SK-N-MC (cell line): ENCODE measurements at places on chromosomes 3 and 15.

GRCh38 chr3:17938313-17938712 is 195.9 kb upstream of the TBC1D5 start:
- no peak for DNase-seq

GRCh38 chr3:143763564-143764162 is 84.6 kb downstream of the SLC9A9 start:
- DNase-seq, result no peak

DNA sequence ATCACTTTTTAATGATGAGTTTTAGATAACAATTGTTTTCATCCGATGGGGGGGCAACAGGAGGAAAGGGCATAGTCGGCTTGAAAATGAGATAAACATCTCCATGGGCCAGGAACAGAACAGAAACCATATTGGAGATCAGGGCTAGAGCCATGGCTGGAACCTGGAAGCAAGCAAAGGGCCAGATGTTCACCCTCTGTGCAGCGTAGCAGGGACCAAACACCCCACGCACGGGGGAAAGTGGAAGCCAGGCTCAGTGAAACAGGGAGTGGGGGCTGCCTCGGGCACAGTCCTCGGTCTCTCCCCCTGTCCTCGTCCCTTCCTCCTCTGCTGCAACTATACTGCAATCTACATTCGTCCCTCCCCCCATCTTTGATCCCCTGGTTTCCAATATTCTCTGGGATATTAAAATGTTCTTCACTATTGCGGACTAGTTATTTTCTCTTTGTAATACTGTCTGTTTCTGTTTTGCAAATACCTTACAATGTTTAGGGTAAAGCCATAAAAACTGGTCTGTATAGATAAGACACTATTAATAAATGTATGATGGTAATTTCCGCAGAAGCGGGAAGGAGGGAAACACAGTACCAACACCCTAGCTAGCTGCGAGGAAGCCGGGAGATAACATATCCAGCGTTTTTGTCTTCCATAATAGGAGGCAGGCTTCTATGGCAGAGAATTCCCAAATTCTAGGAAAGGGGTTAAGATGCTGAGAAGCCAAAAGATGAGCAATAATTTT is 121.5 kb downstream of the XXYLT1 start:
- no peak for DNase-seq

- DNase-seq, result peak; percentile 40
Measured at GRCh38 chr3:138068579-138069174, 46.7 kb downstream of the DZIP1L start.

GRCh38 chr15:72535911-72536310 is 61.8 kb downstream of the ARIH1 start:
- no peak for DNase-seq

DNA sequence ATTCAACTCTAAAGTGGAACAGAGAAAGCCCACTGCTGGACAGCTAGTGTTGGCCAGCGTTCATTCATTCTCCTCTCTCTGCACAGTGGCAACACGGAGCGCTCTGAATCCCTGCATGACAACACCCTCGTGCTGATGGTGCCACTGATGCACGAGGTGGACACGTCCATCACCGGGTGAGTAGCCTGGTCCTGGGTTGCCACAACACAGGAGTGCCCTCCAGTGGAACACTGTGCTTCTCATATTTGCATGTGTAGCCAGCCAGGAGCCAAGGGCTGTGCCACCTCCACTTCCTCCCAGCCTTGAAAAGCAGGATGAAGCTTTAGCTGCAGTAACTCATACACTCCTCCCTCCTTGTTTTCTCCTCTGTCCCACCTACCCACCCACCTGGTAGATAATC is 120.0 kb upstream of the CTDSPL start:
- no peak for DNase-seq

DNA sequence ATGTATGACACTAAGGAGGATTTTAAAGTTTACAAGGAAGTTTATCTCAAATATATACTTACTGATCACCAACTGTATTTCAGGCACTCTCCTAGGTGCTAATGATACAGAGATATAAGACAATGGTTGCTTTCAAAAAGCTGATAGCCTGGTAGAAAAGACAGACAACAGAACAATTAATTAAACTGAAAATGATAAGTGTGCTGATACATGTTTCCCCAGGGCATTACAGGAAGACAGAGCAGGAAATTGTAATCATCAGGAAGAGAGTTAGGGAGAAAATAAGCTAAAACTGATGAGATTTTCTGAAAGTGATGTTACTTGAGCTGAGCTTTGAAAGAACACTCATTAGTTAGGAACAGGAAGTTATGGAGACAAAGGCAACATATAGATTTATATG is 229.7 kb downstream of the RSRC1 start:
- DNase-seq, result peak; percentile 32

DNA sequence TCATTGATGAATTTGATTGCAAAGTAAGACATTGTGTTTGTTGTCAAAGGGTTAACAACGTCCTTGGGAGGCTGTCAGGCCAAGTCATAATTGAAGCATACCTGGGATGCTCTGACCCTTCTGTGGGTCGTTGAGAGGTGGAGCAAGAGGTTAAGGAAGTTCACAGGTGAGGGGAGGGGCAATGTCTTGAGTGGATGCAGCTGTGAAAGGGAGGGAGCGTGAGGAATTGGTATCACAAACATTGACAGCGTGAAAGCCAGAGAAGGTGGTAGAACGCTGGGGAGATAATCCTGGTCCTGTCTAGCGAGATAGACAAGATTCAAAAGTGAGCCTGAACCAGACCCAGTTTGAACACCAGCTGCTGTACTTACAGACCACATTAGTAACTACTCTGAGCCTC is 79.4 kb downstream of the HES1 start:
- DNase-seq, result no peak

DNA sequence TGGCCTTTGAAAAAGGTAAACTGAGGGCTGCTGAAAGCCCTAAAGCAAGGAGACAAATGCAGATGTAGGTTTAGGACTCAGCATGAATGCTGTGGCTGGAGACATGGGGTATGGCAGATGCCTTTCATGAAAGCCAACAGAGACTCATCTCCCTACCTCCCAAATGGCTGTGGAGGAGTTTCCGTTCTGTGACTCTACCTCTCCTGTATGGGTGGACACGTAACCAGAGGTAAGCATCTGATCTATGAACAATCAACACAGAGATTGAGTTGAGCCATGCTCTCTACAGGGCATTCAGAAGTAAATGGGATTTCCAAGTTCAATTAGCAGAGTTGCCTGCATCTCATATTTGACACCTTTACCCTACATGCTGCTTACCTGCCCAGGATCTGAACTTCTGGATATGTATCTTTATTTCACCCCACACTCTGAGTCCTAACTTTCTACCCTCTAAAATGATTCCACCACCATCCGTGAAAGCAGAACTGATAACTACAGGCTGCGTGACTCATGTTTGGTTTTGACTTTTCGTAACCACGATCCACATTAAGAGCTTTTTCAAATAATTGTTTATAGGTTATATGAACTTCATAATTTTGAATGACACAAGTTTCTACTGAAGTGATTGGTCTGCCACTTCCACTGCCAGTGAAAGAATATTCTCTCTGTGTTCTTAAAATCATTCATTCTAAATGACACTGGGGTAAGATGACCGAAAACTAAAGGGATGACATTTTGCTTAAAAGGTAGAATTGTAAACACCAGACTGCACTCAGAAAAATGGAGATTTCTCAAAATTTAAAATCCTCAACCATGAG is 1058.7 kb downstream of the FHIT start:
- DNase-seq, result no peak

DNA sequence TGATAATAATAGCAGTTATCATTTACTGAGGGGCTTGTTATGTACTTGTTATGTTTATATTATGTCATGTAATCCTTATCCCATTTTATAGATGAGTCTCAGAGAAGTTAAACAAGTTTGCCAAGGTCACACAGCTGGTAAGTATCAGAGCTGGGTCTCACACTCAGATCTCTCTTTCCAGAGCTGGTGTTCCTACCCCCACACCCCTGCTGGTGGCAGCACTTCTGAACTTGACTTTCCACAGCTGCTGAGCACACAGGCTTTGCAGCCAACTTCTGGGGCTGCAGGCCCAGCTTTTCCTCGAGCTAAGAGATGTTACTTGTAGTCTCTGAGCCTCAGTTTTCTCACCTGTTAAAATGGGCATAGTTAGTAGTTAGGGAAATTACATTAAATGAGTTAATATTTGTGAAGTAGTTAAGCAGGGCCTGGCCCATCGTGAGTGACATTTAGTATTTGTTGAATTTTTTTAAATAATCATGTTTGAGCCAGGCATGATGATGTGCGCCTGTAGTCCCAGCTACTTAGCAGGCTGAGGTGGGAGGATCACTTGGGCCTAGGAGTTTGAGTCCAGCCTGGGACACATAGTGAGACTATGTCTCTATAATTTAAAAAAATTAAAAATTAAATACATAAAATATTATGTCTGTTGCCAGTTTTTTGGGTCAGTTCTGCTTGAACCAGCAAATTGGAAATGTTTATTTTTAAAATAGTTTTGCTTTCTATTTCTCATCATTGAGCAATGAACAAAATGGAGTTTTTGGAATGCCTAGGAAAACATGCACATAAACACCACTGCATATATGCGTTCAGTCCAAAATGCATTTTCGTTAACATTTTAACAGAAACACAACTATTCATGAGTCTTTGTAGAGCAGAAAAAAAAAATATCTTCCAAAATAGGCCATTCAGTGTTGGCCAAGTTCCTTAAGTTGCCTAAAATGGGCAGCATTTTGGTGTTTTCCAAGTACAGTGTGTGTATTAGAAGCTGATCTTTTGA is 87.3 kb downstream of the SMAD6 start:
- DNase-seq, result no peak

GRCh38 chr3:112350018-112350810 is 17.3 kb downstream of the CD200 start:
- no peak for DNase-seq

GRCh38 chr3:113088616-113089015 is 97.8 kb downstream of the GTPBP8 start:
- no peak for DNase-seq

DNA sequence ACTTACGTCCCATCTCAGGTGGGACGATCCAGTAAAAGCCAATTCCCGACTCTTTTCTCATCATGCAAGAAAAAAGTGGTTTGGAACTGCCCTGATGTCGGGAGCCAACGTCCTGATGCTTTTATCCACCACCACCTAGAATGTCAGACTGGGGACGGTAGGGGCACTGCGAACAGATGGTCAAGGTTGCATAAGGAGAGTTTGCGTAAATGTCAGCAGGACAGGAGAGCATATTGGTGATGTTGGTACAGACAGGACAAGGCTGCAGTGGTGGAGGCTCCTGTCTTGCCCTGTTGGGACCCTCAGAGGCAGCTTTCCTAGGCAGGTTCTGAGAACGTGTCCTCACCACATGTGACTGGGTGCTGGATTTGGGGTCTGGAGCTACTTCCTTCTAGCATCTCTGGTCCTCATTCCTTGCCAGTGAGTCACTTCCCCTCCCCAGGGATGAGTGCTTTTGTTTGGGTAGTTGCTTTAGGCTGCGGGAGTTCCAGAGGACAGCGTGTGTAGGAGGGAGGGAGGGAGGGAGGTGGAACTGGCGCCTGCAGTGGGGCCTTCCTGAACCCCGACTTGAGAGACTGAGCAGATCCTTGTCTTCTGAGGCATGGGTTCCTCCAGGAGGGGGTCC is 21.0 kb downstream of the THSD4 start:
- no peak for DNase-seq

- DNase-seq, result no peak
Measured at GRCh38 chr15:76169018-76169417, 109.2 kb downstream of the TMEM266 start.

DNA sequence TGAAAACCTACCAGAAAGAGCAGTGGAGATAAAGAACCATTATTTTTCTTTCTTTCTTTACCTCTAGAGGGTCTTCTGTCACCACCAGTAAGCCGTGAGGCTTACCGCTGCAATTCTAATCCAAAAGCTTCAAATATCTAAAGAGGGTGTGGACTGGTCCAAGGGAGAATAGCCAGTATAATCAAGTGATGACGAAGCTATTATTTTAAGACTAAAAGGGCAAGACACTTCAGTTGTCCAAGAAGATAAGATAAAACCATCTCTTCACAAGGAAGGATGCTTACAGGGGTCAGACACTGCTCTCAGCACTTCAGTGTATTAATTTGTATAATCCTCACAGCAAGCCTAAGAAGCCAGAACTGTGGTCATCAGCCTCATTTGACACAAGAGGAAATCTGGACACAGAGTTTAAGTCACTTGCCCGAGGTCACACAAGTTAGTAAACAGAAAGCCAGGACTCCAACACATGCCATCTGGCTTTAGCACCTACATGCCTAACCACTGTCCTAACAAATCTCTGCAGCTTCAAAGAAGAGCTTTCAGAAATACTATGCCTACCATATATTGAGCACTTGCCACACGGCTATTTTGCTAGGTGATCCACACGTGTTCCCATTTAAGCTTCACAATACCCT is 14.6 kb downstream of the HDC start:
- no peak for DNase-seq

GRCh38 chr3:101036213-101036618 is 43.0 kb upstream of the ABI3BP start:
- peak; percentile 86 for DNase-seq

GRCh38 chr3:44952689-44953088 is 23.3 kb downstream of the ZDHHC3 start:
- DNase-seq, result no peak

DNA sequence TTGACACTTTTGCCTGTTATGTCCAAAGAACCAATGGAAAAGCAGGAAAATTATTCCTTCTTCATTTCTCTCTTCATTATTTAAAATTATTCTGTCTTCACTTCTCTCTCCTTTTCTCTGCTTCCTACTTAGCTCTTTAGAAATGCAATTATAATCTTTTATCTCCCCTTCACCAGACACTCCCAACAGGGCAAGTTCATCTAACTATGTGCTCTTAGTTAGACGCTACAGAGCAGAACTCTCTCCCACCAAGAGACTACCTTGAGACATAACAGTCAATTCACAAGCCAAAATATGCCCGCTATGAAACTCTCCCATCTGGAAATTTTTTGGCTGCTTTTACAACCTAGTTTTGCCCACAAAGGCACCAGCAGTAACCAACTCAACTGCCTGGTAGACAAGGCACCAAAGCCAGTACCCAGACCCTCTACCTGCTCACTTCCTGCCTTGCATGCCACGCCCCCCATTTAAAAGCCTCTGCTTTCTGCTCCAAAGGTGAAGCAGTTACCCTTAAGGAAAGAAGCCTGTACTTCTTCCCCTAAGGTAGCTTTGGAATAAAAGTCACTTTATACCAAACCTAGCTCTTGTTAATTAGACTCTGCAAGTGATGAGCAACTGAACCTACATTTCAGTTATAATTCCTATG is 28.1 kb downstream of the CCRL2 start:
- no peak for DNase-seq

DNA sequence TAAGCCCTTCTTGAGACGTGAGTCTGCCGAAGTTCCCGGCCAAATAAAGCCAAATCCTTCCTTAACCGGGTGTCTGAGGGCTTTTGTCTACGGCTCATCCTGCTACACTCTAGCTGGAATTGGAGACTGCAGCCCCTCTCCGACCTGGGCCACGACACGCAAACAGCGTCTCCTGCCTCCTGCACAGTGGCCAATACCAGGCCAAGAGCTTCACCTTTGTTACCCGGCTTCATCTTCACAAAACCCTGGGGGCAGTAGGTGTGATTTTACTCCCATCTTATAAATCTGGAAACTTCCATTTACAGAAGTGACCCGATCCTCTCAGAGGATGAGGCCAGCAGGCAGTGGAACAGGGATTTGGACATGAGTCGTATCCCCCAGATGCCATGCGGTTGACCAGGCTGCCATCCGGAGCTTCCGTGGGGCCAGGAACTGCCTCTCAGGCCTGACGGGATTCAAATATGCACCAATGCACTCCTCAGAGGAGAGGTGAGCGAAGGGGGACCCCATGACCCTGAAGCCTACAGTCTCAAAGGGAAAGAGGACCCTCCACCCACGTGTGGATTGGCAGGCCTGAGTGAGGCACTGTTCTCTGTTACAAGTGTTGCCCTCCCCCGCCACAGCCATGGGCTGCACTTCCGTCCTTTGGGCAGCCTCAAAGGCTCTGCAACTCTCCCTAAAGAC is 53.2 kb upstream of the KLF13 start:
- DNase-seq, result no peak
